ENCODE measurements at places on chromosomes 5 and 9.

GRCh38 chr5:121962958-121963357 is 1.2 kb downstream of the SRFBP1 start:
- DNase-seq = no peak

DNA sequence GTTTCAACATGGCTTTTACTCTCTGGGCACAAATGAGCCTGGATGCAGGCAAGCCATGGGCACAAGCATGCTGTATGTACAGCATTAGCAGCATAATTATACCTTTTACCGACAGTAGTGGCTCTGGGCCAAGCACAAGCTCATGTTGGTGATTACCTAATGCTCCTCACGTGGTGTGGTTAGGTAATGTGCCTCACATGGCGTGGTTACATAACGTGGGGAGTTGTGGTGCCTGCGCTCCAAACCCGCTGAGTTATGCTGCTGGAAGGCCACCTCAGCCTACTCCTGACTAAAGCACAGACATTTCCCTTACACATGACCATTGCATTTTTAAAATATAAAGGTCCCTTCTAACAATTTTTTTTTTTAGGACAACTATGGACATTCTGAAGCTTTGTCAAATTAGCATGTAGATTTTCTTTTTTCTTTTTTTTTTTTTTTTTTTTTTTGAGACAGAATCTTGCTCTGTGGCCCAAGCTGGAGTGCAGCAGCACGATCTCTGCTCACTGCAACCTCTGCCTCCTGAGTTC is 794.0 kb downstream of the EFNA5 start:
- no peak for DNase-seq

- DNase-seq = peak; percentile 27
Observed at GRCh38 chr9:19992556-19992955, 203.7 kb upstream of the SLC24A2 start.

GRCh38 chr9:133987446-133987788 is 4.7 kb downstream of the VAV2 start:
- no peak for DNase-seq

- no peak for DNase-seq
Observed at GRCh38 chr5:106097340-106097739, 1573.4 kb downstream of the EFNA5 start.

GRCh38 chr5:91641730-91642350 is 258.7 kb upstream of the ARRDC3 start:
- DNase-seq = peak; percentile 19

DNA sequence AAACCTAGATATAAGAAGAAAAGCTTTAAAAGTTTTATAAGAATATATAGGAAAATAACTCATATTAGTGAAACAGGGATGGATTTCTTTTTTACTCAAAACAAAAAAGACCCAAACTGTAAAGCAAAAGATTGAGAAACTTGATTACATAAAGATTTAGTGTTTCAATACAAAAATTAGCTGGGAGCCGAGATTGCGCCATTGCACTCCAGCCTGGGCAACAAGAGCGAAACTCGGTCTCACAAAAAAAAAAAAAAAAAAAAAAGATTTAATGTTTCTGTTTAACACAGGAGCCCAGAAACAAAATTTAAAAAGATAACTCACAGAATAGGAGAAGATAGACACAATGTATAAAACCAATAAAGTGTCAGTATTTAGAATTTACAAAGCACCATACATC is 45.2 kb downstream of the CDC14B start:
- DNase-seq = no peak

GRCh38 chr5:112668911-112669310 is 68.8 kb upstream of the APC start:
- DNase-seq = no peak

GRCh38 chr5:74109344-74109743 is 483.3 kb downstream of the ARHGEF28 start:
- DNase-seq = no peak

GRCh38 chr5:124459984-124460383 is 286.5 kb downstream of the ZNF608 start:
- no peak for DNase-seq

DNA sequence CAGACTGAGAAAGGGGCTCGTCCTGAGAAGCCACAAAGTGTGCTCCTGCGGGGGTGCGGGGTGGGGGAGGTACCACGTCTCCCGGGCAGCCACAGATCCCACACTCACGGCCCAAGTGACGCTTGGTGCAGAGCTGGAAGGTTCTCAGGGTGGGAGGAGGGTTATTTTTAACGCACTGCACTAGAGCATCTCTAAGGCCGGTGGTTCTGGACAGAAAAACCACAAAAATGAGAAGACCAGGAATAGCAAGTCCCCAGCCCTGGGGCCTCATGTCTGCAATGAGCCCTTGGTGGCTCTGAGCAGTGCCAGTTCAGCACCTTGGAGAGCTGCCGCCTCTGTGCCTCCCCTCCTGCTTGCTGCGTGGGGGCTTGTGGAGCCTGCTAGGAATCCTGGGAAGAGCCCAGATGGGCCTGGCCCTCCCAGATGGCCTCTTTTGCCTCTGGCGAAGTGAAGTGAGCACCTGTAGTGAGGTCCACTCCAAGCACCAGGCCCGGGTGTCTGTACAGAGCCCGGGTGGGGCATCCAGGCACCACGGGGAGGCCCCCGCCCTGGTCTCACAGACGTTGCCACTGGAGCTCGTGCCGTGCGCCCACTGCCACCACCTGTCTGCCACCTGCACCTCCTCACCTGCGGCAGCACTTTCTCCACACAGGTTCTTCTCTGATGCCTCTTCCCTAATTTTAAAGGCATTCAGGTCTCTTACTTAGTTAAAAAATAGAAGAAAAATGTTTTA is 48.9 kb upstream of the CACNA1B start:
- peak; percentile 58 for DNase-seq

GRCh38 chr9:38046661-38047300 is 22.2 kb downstream of the SHB start:
- DNase-seq = peak; percentile 79

- peak; percentile 60 for DNase-seq
Observed at GRCh38 chr5:69493396-69494133, 975 bp downstream of the OCLN start.
